MCF 10A (cell line): ENCODE measurements at places on chromosomes 13 and 19.

DNA sequence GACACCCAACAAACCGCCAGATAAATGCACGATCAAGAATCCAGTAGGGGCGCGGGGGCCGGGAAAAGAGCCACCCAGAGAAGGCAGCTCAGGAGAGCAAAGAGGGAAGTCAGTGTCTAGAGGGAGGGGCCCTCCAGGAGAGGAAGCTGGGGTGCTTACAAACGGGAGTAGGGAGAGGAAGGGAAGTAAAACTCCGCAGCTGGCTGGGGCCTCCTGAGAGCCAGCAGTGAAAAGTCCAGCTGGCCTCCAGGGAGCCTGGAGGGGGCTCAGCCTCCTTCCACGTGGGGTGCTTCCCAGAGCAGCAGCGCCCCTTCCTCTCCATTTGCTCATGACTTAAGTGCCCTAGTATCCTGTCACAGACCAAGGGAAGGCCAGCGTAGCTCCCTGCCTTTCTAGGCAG lies 51.8 kb downstream of the TMED1 start:
- no peak for DNase-seq

GRCh38 chr19:19276851-19277250 lies 3.8 kb upstream of the TM6SF2 start:
- no peak for DNase-seq

- no peak for DNase-seq
Observed at GRCh38 chr19:52648336-52649016, 10.3 kb upstream of the ZNF83 start.

DNA sequence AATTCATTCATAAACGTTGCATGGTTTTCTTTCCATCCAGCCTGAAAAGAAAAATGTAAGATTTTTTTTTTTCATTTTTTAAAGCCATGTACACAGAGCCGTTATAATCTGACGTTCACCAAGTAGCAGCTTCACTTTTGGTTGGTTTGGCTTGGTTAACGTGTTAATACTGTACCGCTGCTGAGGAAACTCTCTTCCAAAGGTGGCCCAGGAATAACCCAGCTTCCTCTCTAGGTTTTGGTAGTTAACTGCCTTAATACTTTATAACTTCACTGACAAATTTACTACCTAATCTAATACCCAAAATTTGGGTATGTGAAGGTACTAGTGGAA lies 1.7 kb downstream of the INTS6 start:
- DNase-seq: no peak

DNA sequence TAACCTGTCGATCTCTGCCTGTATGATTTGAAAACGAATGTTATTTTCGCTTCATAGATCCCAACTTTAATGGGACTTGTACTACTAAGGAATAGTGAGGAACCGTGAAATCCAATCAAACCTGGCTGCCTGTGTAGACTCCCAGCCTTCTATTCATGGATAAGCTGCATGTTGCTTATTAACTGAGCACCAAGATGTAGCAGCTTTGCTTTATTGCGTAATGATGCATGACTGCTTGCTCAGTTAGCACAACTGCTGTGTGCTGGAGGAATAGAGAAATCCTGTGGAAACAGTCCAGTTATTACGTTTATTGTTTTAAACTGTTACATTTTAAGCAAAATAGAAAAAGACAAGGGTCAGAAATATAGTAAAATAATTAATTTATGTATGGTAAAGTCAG lies 108.2 kb downstream of the SHISA2 start:
- peak; percentile 61 for DNase-seq

- DNase-seq: peak; percentile 97
Observed at GRCh38 chr19:13796301-13797057, 1.2 kb downstream of the ZSWIM4 start.

DNA sequence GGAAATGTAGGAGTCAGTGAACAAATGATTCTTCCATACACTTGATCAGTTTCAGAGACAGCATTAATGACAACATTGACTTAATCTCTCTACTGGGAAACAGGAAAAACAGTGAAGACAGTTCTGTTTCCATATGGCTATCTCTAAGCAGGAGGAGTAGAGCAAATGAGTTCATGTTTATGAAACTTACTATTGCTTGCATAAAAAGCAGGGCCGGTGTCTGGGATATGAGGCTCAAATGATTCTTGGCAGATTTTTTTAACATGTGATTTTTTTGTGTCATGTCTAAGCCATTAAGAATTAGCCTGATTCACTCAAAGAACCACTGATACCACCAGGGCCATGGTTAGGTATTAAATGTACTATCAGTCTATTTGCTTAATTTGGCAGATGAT lies 141.9 kb downstream of the SLC7A1 start:
- DNase-seq: no peak

GRCh38 chr19:54421521-54421920 lies 6.3 kb downstream of the TTYH1 start:
- DNase-seq: no peak

- DNase-seq: peak; percentile 4
Observed at GRCh38 chr13:80603351-80603750, 262.4 kb upstream of the SPRY2 start.

- no peak for DNase-seq
Observed at GRCh38 chr13:96090240-96091101, 564 bp downstream of the HS6ST3 start.

DNA sequence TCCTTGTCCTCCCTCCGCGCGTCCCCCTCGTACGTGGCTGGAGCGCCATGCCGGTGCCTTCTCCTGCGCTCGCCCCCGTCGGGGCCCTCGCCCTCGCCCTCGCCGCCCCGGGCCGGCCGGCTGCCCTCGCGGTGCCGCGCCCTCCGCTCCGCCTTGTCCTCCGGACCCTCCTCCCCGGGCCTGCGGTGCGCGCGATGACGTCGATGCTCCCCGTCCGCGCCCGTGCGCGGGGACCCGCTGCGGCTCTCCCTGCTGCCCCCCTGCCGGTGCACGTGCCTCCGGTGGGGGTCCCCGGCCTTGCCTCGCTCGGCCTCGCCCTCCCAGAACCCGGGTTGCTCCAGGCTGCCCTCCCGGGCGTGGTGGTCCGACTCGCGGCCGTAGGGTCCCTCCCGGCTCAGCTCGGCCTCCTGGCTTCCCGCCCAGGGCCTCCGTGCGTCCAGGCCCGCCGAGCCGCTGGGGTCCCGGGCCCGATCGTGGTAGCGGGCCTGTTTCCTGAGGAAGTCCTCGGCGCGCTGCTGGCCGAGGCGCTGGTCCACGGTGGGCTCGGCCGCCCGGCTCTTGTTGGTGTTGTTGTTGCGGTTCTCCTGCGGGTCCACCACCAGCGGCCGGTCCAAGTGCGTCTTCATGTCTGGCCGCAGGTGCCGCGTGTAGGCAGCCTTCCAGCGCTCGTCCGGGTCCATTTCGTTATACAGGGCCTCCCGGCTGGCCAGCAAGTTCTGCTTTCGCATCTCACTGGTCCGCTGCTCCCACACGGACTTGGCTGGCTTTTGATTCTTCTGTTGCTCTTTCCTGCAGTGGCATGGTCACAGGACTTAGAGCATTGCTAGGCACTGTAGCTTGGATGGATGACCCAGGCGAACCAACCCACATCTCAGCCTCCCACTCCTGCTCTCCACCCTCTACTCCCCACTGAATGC lies 148.6 kb downstream of the IER2 start:
- DNase-seq: no peak

GRCh38 chr19:33212436-33213172 lies 13.0 kb downstream of the SLC7A10 start:
- no peak for DNase-seq

- no peak for DNase-seq
Observed at GRCh38 chr13:96834626-96835025, 159.7 kb downstream of the OXGR1 start.

DNA sequence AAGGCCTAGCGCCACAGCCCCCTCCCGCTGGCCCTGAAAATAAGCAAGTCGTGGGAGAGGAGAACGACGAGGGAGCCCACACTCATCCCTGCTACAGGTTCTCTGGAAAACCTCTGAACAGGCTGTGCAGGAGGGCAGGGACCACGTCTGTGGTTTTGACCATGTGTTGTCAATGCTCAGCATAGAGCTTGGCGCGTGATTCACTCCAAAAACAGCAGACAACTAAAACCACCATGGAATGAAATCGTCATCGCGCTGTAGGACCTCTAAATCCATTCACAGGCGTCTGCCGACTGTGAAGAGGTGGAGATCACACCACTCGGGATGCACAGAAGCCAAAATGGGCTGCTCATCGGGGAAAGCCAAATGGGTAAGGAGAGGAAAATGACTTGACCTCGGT lies 121.3 kb downstream of the COL4A1 start:
- DNase-seq: no peak

DNA sequence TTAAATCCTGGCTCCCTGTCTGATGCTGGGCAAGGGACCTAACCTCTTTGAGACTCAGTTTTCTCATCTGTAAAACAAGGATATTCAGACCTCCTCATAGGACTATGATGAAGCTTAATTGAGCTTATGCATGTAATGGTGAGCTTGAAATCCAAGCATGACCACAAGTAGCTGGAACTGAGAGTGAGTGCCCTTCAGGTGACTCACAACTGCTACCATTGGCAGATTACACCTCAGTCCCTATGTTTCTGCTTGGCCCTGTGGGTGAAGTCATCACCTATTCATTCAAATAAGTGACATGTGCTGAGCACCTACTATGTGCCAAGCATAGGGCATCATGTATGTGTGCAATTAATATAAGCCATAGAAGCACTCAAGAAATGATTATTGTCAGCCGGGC lies 25.7 kb downstream of the NOVA2 start:
- DNase-seq: peak; percentile 11

DNA sequence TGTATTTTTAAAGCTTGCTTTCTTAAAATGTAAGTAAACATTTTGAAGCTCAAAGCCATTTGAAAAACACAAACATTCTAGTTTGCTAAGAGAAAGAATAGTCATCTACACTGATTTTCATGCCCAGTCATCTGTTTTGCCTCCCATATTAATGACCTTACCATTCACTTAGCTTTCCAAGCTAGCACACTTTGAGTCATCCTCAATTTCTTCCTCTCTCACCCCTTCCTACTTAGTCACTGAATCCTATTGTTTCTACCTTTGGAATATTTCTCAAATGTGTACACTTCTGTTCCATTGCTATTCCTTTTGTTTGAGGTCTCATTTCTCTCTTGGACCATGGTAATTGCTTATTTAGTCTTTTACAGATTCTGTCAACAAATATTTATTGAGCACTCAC lies 7.3 kb upstream of the HS6ST3 start:
- peak; percentile 25 for DNase-seq

DNA sequence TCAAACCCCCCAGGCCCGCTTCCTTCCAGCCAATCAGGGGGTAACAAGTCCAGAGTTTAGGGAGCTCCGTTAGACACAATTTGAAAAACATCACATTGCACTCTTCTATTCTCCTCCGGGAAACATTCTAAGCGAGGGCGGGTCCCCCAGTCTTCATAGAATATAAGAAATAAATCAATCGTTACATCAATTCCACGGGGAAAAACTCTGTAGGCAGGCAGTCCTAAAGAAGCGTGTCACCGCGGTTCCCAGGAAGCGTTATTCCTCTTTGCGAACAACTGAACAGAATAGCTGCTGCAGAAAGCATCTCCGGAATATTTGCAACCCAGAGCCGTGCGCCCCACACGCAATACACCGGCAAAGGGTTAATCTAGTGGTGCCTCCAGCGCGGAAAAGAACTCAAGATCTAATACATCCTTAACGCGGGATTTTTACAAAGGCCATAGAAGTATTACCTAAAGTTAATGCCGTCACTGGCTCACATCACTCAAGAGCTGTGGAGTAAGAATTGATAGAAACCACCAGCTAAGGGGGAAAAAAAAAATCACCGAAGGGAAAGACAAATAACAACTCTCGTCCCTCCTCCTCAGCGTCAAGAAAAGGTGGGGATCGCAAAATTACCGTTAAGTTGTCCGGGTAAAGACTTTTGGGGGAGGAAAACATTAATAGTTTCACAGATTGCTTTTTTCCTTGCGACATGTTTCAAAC lies 65.1 kb downstream of the KCNRG start:
- DNase-seq: peak; percentile 58

- peak; percentile 51 for DNase-seq
Observed at GRCh38 chr19:7199613-7200533, 94.3 kb downstream of the INSR start.

DNA sequence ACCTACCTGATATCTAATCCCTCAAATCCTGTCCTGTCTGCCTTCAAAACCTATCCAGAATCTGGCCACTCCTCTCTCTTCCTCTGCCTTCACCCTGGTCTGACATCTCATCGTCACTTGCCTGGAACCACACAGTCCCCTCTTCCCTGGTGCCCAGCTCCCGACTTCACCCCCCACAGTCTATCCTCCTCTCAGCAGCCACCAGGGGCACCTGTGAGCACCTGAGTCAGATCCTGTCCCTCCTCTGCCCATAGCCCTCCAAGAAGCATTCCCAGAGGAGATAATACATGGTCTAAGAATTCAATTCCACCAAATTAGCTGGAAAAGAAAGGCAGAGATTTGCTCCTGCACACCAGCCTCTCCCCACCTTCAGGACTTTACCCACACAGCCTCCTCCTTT lies 48.9 kb downstream of the ZNRF4 start:
- DNase-seq: no peak

- no peak for DNase-seq
Observed at GRCh38 chr13:37136187-37136586, 30.7 kb upstream of the CSNK1A1L start.

DNA sequence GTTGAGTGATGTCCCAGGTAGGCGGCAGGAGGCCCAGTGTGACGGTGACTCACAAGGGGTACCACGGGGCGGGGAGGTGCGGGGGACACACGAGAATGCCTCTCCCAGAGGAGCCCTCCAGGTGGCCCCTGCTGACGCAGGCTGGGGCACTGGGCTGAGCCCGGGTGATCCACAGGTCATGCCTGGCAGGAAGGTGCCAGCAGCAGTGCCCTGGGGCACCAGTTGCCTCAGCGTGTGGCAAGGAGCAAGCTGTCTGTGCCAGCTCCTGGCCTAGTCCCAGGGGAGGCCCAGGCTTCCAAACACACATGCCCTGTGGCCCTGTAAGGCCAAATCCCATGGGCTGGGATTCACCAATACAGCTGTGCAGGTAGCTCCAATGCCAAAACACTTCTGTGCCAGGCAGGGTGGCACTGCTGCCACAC lies 28.0 kb downstream of the AKT2 start:
- DNase-seq: peak; percentile 92

DNA sequence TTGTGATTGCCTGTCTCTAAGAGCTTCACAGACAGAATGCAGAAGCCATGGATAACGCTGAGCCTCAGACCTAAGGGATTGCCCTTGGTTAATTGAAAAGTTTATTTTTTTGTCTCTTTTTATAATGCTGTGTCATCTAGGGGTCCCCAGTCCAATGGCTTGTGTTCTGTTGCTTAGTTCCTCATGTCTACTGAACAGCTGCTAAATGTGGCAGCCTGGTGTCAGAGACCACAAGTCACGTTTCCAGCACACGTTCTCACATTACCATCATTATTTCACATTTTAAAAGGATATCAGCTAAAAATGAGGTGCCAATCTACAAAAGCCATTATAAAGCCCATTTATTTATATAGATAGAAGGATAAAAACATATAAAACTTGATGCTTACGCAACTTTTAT lies 1362.0 kb downstream of the PCDH9 start:
- no peak for DNase-seq

- no peak for DNase-seq
Observed at GRCh38 chr19:10979951-10980381, 19.1 kb downstream of the SMARCA4 start.

GRCh38 chr13:22357132-22357531 lies 686.3 kb downstream of the FGF9 start:
- DNase-seq: no peak

- peak; percentile 84 for DNase-seq
Observed at GRCh38 chr19:45162608-45163143, 1.9 kb upstream of the NKPD1 start.

- DNase-seq: no peak
Observed at GRCh38 chr13:113049521-113049941, 56.1 kb upstream of the F7 start.
